ENCODE measurements at places on chromosomes 3 and 15. TPM values are rescaled to one million over a fixed set of nuclear protein-coding genes. Genes with fewer than 3 reads are reported as not detected.

DNA sequence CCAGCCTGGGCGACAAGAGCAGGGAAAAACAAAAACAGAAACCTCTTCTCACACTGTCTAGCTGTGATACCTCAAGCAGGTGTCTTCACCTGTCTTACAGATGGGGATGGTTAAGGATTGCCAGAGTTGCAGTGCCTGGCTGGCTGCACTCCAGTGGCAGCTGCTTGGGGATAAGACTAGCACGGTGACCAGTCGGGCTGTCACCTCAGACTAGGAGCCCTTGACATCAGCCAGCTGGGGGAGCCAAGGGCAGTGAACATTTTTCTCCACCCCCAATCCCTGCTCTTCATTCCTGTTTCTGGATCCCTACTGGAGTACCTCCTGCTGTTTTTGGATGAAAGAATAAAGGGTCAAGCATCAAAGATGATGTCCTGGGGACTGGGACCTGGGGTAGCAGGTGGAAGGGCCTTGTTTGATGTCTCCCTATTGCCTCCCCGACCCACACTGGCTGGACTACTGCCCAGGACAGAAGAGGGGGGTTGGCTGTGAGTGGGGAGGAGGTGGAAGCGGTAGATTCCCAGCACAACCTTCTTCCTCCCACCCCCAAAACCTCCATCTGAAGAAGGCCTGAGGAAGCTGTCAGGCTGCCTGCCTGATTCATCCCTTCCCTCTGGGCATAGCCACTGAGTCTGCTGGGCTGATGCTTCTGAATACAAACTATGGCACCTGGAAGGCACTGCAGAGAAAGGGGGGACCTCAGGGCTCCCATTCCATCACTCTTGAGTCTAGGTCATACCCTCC, 7.0 kb upstream of the CPNE9 start:
- DNase-seq = no peak

- no peak for DNase-seq
Measured at GRCh38 chr15:80979538-80980200, 9.9 kb downstream of the MESD start.

GRCh38 chr3:147361454-147362420, 44.6 kb downstream of the ZIC4 start:
- peak; percentile 23 for DNase-seq

- DNase-seq = no peak
Measured at GRCh38 chr3:151377768-151378385, 6.7 kb downstream of the P2RY12 start.

GRCh38 chr3:148021381-148021780, 612.2 kb downstream of the ZIC1 start:
- no peak for DNase-seq

The CAMK2N2 gene
- not detected for total RNA-seq

The PDZRN3 gene
- total RNA-seq = 42.9 TPM

The GUCA1C gene
- 0.28 TPM for total RNA-seq

The C2CD4B gene
- 2.0 TPM for total RNA-seq

The GPD1L gene
- total RNA-seq = 21.9 TPM

The DAZL gene
- total RNA-seq = 0.33 TPM

The CYP1A2 gene
- not detected for total RNA-seq

The GP5 gene
- 0.27 TPM for total RNA-seq

The CKMT1A gene
- 3.3 TPM for total RNA-seq
